Fibroblast of villous mesenchyme (primary cell): ENCODE measurements at places on chromosomes 6 and 20.
A peak's percentile ranks its signal among the peaks of the same experiment; 100 is the strongest.

DNA sequence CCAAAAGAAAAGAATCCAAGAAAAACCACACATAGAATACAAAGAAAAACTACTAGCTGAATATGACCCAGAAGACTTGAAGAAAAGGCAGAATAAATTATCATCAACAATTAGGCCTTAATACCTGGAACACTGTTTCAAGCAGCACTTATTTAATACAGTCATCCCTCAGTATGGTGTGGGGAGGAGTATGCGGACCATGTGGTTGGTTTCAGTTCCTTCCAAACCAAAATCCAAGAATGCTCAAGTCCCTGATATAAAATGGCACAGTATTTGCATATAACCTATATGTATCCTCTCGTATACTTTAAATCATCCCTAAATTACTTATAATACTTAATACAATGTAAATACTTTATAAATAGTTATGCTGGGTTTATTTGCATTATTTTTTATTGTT is 16.1 kb downstream of the CDK19 start:
- no peak for DNase-seq

GRCh38 chr6:12355354-12355753 is 65.2 kb downstream of the EDN1 start:
- no peak for DNase-seq

- DNase-seq: peak; percentile 57
Observed at GRCh38 chr6:41970436-41970846, 28.8 kb upstream of the CCND3 start.

DNA sequence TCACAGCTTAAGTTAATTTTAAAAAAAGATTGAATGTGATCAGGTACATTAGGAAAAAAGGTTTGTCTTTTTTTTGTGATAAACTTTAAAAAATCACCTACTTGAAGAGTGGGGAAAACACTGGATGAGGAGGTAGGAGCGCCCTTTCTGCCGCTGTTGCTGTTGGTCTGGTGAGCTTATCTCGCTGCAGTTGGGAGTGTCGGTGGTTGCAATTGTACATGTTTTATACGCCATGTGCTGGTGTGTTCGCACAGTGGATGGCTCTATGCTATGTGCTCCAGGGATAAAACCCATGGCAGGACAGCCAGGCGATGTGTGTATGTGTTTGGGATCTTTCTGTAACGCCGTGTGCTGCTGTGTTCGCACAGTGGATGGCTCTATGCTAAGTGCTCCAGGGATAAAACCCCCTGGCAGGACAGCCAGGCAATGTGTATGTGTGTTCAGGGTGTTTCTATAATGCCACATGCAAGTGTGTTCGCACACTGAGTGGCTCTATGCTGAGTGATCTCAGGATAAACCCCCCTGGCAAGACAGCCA is 1.7 kb downstream of the SLC22A3 start:
- peak; percentile 21 for DNase-seq

DNA sequence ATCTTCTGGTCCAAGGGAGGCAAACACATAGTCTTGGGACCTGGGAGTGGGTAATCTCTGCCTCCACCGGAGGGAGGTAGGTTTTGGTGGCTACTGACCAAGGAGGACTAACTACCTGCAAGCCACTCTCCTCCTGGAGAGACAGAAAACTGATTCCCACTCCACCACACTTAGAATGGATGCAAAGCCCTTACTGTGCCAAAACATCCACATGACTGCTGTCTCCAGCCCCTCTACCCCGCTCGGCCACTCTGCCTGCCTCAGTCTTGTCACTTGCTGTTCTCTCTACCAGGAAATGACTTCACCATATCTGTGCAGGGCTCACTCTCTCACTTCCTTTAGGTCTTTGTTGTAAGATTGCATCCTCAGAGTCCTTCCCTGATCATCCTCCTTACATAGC is 129.5 kb upstream of the ARG1 start:
- no peak for DNase-seq

DNA sequence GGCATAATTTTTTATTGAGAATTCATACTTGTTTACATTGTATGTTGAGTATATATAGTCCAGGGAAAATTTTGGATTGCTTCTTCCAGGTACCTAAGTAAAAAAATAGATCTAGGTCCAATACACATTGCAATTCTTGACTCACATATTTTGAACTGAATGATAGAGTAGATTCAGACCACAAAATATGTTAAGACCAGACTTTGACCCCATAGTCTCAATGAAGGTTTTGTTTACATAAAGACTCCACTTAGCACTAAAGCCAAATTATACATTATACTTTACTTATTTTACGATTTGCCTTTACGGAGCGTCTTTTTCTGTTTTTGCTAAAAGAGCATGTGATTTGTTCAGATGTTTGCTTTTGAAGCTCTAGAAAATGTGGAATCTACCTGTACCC is 144.1 kb upstream of the PTCHD4 start:
- no peak for DNase-seq

DNA sequence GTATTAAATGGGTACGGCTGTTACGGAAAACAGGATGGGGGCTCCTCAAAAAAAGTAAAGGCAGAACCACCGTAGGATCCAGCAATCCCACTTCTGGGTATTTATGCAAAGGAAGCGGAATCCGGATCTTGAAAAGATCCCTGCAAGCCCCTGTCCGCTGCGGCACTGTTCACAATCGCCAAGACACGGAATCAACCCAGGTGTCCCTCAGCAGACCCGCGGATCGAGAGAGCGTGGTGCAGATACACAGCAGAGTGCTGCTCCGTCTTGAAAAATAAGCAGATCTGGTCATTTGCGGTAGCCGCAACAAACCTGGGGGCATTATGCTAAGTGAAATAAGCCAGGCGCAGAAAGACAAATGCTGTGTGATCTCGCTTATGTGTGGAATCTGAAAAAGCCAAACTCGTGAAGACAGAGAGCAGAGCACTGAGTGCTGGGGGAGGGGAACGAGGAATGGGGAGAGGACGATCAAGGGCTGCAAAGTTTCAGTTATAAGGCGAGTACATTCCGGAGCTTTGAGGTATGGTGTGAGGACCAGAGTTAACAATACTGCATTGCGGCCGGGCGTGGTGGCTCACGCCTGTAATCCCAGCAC is 41.3 kb downstream of the NTSR1 start:
- DNase-seq: no peak

DNA sequence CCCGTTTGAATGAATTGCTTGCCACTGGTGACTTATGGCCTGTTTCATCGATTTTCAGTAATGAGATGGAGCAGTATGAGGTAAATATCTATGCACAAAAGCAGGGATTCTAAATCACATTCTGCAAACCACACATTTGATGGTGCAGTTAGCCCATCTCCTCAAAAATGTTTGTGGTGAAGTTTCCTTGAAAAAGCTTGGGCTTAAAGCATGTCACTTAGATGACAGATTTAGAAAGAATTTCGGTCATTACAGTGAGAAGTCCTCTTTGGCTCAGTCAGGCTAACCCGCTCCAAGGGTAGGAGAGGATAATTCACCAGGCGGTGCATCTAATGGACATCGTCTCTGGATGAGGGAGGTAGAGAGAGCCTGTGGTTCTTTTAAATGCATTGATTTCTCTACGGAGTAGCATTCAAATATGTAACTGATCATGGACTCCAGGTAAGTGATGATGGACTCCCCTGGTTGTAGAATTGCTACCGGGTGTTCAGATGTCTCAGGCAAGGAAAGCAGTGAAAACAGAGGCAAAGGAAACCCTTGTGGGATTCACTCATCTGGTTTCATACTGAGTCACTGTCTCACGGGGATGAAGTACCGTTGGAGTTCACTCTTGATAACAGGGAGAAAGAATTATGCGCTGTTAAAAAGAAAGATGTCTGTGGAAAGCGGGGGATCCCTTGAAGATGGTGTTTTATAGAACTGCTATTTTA is 65.3 kb downstream of the AIG1 start:
- no peak for DNase-seq

DNA sequence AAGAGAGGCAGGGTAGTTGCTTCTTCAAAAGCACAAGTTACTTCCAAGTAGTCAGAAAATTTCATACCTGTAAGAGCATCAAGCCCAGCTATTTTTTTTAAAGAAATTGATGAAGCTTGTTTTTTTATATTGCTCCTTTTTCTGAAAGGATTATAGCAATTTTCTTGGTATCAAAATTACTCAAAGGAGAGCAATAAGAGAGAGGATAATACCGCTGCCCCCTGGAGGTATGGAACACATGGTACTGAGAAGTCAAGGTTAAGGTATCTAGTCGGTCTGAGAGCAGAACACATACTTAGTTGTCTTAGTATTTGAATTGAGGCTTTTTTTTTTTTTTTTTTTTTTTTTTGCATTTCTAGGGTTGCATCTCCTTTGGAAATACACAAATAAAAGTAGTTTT is 59.4 kb downstream of the ADGRF5 start:
- no peak for DNase-seq

DNA sequence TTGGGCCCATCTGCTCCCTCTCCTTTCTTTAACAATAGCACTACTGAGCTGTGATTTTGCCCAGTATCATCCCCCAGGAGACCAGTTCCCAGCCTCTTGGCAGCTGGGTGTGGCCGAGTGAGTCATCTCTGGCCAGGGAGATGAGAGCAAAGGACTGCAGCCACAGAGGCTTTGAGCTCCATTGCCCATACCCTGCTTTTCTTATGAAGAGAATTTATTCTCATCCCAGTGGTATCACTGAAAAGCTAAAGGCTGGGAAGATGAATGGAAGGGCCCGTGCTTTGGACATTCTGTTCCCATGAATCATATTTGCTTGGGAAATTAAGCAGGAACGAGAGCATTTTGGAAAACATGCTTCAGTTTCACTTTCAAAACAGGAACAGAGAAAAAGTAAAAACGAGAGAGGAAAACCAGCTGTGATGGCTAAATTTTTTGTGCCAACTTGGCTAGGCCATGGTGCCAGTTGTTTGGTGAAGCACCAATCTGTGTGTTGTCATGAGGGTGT is 14.9 kb downstream of the CST3 start:
- DNase-seq: peak; percentile 98

DNA sequence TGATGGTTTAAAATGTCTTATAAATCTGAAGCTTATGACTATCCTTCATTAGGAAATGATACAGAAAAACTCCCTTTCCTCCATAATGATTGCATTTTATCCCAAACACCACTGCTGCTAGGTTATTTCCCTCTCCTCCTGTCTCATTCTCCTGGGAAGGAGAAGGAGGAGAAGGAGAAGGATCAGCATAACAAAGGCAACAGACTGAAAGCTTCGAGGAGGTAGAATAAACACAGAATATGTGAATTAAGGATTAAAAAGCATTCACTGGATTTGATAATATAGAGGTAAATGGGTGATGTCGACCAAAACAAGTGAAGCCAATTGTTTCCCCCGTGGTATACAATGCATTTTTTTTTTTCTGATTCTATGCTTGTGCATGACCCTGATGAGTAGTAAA is 82.0 kb downstream of the WASF1 start:
- DNase-seq: no peak

GRCh38 chr6:162999575-163000285 is 272.0 kb downstream of the PACRG start:
- DNase-seq: peak; percentile 76

DNA sequence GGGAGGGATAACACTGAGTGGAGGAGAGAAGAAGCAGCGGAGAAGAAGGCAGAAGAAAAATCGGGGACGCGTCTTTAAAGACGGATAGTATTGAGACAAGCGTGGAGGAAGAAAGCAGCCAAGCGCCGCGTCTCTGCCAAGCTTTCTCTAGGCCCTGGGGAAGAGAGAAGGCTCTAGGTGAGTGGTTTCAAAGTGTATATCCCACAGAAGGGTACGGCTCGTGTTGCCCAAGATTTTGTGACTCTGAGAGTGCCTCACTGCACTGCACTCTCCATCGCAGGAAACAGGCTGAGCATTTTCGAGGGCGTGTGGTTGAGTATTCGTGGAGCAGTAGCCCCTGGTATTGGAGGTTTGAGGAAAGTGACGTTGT is 185.4 kb downstream of the TRIM27 start:
- no peak for DNase-seq
